ENCODE measurements at places on chromosomes 5 and 9.

DNA sequence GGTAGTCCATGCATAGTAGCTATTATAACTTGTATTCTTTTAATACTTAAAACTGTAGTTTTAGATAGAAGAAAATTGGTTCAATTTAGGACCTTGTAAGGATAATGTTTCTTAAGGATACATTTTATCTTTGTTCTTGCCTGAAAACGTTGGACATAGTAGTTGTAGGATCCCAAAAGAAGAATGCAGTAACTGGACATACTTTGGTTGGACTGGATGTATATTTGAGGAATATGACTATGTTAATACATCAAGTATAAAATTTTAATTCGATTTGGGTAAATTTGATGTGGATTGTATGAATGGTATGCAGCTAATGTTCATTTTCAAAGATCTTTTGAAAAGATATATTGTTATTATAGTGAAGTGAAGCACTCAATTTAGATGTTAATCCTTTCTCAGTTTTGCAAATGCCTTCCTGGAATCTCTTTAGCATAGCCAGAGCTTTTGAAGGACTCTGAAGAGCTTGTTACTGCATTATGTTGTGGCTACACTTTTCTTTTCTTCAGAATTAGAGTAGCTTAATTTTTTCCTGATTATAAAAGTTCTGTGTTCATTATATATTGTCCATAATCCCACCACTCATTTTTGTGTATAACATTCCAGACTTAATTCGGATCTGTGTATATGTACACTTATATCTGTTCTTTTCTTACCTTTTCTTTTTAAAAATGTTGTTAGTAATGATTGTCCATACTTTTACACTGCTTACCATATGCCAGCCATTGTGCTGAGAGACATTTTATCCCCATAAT, 41.2 kb downstream of the LRRTM2 start:
- no peak for DNase-seq

GRCh38 chr5:80181618-80182211, 74.1 kb downstream of the SERINC5 start:
- peak; percentile 87 for DNase-seq

DNA sequence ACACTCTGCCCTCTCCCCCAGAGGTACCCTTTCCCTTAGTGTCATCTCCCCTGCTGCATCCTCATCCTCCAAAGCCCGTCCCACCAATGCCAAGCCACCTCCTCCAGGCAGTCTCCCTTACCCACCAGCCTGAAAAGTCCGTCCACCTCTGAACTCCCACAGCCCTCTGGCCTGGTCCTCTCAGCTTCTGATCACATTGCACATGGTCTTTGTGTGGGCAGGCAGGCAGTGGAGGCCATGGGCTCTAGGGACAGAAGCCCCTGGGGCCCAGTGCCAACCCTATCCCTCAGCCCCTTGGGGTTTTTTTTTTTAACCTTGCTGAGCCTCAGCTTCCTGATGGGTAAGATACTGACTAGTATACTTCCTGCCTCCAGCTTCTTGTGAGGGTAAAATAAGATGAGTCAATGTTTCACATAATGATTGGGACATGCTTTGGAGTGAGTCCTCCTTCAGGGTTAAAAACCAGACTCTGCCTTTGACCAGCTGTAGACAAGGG, 19.4 kb downstream of the CSF1R start:
- DNase-seq: no peak

DNA sequence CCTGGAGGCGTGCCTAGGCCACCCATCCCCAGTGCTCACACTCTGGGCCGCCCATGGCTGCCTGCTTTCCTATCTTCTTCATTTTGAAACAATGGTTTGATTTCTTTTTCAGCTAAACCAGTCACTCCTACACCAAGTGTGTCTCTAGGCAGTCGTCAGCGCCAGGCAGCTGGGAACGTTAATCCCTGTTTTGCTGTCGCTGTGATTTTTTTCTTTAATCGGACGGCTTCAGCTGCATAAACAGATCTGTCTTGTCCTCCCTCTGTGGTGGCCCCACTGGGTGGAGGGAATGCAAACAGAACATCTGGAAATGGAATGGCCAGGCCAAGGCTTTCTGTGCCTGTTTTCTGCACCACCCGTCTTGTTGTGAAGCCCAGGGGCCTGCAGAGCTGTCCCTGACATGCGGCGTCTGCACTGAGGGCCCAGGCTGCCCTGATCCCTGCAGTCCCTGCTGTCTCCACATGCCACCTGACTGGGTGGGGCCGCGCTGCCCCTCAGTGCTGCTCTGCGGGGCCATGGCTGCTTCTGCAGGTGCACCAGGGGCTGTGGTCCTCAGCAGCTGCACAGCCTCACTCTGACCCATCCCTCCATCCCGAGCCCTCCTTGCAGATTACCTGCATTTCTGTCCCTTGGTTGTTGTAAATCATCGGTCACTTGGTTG, 51.5 kb downstream of the WNK2 start:
- DNase-seq: no peak

DNA sequence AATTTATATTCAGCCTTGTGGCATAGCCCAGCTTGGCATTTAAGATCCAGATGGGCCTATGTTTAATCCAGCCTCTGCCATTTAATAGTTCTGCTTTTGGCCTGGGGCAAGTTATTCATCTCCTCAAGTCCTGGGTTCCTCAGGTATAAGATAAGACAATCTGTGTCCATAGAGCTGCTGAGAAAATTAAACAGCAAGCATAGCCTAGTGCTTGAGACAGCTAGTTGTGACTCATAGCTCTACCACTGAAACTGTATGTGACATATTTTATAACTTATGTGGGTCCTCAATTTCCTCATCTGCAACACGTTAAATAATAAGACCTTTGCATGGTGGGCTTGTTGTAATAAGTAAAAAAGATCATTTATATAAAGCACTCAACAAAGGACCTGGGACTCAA, 53.3 kb upstream of the ATP10B start:
- DNase-seq: peak; percentile 6

Data from OCI-M1 (cell line).